CD8-positive, alpha-beta memory T cell (primary cell): ENCODE measurements at places on chromosomes 16 and 17. TPM values are rescaled to one million over a fixed set of nuclear protein-coding genes. Genes with fewer than 3 reads are reported as not detected.

The NOL3 gene
- polyA plus RNA-seq, result 0.91 TPM

- no peak for DNase-seq
Observed at GRCh38 chr16:11615748-11616447, 29.2 kb upstream of the LITAF start.

GRCh38 chr16:11087691-11088073 is 143.3 kb downstream of the CLEC16A start:
- DNase-seq, result no peak

GRCh38 chr17:76461765-76462555 is 5.4 kb upstream of the AANAT start:
- DNase-seq, result no peak

DNA sequence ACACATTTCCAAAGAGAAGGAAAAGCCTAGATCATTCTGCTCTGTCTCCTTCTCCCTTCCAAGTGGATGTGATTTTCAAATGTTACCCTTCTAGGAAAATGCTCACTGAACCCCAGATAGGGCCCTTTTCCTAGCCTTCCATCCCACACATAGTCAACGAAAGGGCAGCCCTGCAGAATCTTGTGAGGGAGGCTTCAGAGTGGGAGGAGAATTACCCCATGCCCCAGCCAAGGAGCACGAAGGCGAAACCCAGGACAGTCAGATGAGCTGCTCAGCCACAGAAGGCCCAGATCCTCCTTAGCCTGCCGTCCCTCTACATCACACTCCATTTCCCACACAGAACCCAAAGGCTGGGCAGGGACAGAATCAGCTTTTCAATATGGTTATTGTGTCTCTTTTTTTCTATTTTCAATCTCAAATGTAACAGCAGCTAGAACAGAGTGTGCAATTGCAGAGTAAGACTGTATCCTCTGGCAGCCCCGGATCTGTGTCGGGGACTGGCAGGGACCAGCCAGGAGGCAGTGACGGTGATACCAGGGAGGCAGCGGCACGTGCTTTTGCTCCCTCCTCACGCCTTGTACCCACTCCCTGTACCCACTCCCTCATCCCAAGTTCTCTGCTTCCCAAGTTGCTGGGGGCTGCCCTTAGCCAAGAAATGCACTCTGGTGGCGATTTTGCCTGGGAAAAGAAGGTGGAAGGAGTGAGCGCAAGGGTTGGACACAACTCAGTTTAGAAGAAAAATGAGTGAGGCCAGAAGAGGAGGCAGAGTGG is 3.7 kb upstream of the SDK2 start:
- no peak for DNase-seq

- no peak for DNase-seq
Observed at GRCh38 chr17:2682176-2682938, 29.2 kb downstream of the CLUH start.
